ENCODE measurements at places on chromosomes 3 and 15.

GRCh38 chr3:158086361-158086760, 19.9 kb downstream of the SHOX2 start:
- no peaks in the 10 kb centered on the region for H3K36me3 ChIP-seq
- no peak for DNase-seq
- H3K4me1 ChIP-seq: no peaks in the 10 kb centered on the region
- no peak overlapping the region for H3K27ac ChIP-seq

GRCh38 chr3:145842294-145842902, 318.6 kb downstream of the PLOD2 start:
- DNase-seq: no peak
- no peak overlapping the region for H3K27ac ChIP-seq
- no peaks in the 10 kb centered on the region for H3K27me3 ChIP-seq
- no peaks in the 10 kb centered on the region for H3K4me1 ChIP-seq
- H3K36me3 ChIP-seq: no peaks in the 10 kb centered on the region

GRCh38 chr15:29364426-29365078, 94.9 kb upstream of the NSMCE3 start:
- peaks cover 2% of the 10 kb centered on the region for H3K27me3 ChIP-seq
- DNase-seq: no peak
- no peaks in the 10 kb centered on the region for H3K4me1 ChIP-seq
- no peak overlapping the region for H3K4me3 ChIP-seq
- no peak overlapping the region for H3K27ac ChIP-seq

- no peak for DNase-seq
- no peaks in the 10 kb centered on the region for H3K36me3 ChIP-seq
- no peak overlapping the region for H3K27ac ChIP-seq
- H3K4me1 ChIP-seq: no peaks in the 10 kb centered on the region
These were observed 298.5 kb upstream of the MME start for GRCh38 chr3:154781595-154781994.

- H3K27ac ChIP-seq: no peak overlapping the region
- H3K27me3 ChIP-seq: no peaks in the 10 kb centered on the region
- H3K4me1 ChIP-seq: no peaks in the 10 kb centered on the region
- no peak for DNase-seq
- H3K36me3 ChIP-seq: no peaks in the 10 kb centered on the region
- no peak overlapping the region for H3K4me3 ChIP-seq
These were observed 410.6 kb downstream of the RAP2B start for GRCh38 chr3:153572654-153573053.

DNA sequence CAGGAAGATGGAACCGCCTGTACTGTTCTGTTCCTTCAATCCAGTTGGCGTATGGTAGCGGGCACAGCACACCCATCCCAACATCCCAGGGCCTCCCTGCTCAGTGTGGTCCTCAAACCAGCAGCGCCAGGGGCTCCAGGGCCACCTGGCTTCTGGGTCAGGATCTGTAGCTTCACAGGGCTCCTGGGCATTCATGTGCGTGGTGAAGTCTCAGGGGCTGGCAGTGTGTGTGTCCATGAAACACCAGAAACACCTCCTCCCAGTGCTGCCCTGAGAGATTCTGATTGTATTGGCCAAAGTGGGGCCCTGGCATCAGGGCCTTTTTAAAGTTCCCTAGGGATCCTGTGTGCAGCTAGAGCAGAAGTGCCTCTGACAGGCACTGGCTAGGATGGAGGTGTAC, 42.1 kb downstream of the ABTB1 start:
- no peak overlapping the region for H3K4me3 ChIP-seq
- peaks cover 1% of the 10 kb centered on the region for H3K27me3 ChIP-seq
- no peaks in the 10 kb centered on the region for H3K36me3 ChIP-seq
- no peak for DNase-seq

DNA sequence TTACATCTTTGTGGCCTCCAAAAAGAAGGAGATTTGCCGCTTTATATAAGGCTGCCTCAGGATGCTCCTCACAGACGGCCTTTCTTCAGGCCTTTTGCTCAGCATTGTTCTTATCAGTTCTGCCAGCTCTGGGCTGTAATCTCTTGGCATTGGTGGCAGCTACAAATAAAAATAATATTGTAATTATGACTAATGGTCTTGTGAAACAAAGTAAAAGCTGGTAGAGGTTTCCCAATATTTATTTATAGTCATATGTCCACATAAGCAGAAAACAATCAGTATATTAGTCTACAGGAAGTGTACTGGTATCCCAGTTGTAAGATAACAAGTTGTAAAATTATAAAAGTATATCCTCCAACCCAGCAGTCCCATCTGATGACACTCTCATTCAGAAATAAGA, 7.3 kb downstream of the NEK4 start:
- no peak overlapping the region for H3K4me3 ChIP-seq
- peaks cover 7% of the 10 kb centered on the region for H3K4me1 ChIP-seq
- no peaks in the 10 kb centered on the region for H3K27me3 ChIP-seq
- DNase-seq: no peak
- peaks cover 38% of the 10 kb centered on the region for H3K36me3 ChIP-seq

GRCh38 chr3:83039422-83039821, 1278.0 kb upstream of the GBE1 start:
- H3K36me3 ChIP-seq: no peaks in the 10 kb centered on the region
- H3K4me1 ChIP-seq: no peaks in the 10 kb centered on the region
- no peak overlapping the region for H3K4me3 ChIP-seq
- no peak for DNase-seq
- H3K27me3 ChIP-seq: no peaks in the 10 kb centered on the region

DNA sequence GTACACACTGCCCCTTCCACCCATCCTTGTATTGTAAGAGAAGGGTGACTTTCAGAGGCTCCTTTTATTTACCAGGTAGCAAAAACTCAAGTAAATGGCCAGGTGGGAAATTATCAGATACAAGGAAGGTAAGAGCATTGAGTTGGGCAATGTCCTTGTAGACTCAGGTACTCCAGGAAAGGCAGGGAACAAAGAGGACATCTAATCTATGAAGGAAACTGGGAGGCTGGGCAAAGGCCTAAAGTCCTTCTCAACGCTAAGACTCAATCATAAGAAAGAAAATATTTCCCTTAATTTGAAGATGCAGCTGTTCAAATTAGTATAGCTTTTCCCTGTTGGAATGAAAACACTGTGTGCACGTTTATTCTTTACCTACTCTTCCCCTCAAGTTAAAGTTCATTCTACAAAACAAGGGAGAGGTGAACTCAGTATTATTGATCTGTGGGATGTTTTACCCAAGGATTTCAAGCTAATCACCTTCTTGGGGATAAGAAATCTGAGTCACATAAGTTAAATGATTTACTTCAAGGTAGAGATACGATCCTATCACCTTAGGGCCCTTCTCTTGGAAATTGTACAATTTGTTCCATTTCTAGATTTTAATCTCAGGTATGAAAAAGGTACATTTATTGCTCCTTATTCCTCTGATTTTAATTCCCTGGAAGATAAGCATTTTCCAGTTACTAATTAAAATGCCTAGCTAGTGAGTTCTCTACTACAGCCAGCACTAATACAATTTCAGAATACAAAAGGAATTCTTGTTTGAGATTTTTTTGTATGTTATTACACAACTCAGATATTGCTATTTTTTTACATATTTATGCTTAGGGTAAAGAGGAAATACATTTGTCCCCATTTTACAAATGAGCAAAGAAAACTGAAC, 80.6 kb downstream of the PLD1 start:
- H3K27ac ChIP-seq: no peak overlapping the region
- no peaks in the 10 kb centered on the region for H3K4me1 ChIP-seq
- peaks cover 4% of the 10 kb centered on the region for H3K27me3 ChIP-seq
- H3K4me3 ChIP-seq: no peak overlapping the region

- H3K27ac ChIP-seq: no peak overlapping the region
- H3K27me3 ChIP-seq: peaks cover 32% of the 10 kb centered on the region
- H3K4me3 ChIP-seq: no peak overlapping the region
- no peaks in the 10 kb centered on the region for H3K36me3 ChIP-seq
- no peak for DNase-seq
These were observed 12.7 kb downstream of the SLC6A20 start for GRCh38 chr3:45783667-45784066.

- H3K36me3 ChIP-seq: no peaks in the 10 kb centered on the region
- H3K4me1 ChIP-seq: no peaks in the 10 kb centered on the region
- H3K27ac ChIP-seq: no peak overlapping the region
- H3K4me3 ChIP-seq: no peak overlapping the region
- H3K27me3 ChIP-seq: peaks cover 2% of the 10 kb centered on the region
These were observed 321.6 kb downstream of the THSD4 start for GRCh38 chr15:71436854-71437253.

GRCh38 chr3:71219744-71220638, 363.5 kb downstream of the FOXP1 start:
- H3K4me1 ChIP-seq: peaks cover 16% of the 10 kb centered on the region
- no peak overlapping the region for H3K27ac ChIP-seq
- peak; percentile 28 for DNase-seq
- peaks cover 10% of the 10 kb centered on the region for H3K36me3 ChIP-seq
- peaks cover 32% of the 10 kb centered on the region for H3K27me3 ChIP-seq

GRCh38 chr3:37994639-37994972, 4.0 kb downstream of the VILL start:
- peaks cover 4% of the 10 kb centered on the region for H3K27me3 ChIP-seq
- H3K36me3 ChIP-seq: peaks cover 13% of the 10 kb centered on the region
- no peak for DNase-seq
- peaks cover 58% of the 10 kb centered on the region for H3K4me1 ChIP-seq

- no peak overlapping the region for H3K27ac ChIP-seq
- H3K27me3 ChIP-seq: no peaks in the 10 kb centered on the region
- no peak overlapping the region for H3K4me3 ChIP-seq
These were observed 20.3 kb downstream of the CSRNP1 start for GRCh38 chr3:39133093-39133490.

GRCh38 chr3:17232442-17232841, 347.7 kb downstream of the PLCL2 start:
- H3K27me3 ChIP-seq: no peaks in the 10 kb centered on the region
- H3K27ac ChIP-seq: no peak overlapping the region
- H3K4me1 ChIP-seq: peaks cover 13% of the 10 kb centered on the region
- no peak overlapping the region for H3K4me3 ChIP-seq
- no peak for DNase-seq
- H3K36me3 ChIP-seq: no peaks in the 10 kb centered on the region

DNA sequence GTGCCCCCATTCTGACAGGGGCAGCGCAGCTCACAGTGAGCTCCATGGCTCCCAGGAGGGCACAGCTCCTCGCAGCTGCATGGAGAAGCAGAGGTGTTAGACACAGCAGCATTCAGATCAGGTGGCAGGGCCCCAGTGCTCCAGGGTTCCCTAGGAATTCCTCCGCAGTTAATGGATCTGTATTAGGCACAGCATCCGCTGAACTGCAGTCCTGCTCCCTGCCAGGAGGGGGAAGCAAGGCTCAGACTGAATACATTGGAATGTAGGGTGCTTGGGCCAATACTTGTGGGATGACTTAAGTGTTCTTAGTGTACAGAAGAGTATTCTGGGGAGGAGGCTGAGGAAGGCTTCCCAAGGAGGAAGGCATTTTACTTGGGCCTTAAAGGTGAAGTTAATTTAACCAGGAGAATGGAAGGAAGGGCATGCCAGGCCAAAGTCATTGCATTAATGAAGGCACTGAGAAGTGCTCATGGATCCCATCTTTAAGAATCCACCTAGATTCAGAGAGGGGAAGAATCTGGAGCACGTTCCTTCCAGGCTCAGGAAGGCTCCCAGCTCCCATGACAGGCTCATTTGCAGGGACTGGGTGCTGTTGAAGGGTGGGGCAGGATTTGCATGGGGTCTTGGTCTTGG, 111.6 kb downstream of the RAB11A start:
- H3K36me3 ChIP-seq: no peaks in the 10 kb centered on the region
- no peaks in the 10 kb centered on the region for H3K4me1 ChIP-seq
- H3K27ac ChIP-seq: no peak overlapping the region
- peak overlapping the region; percentile 16 for H3K4me3 ChIP-seq

- H3K27me3 ChIP-seq: no peaks in the 10 kb centered on the region
- DNase-seq: no peak
- no peak overlapping the region for H3K27ac ChIP-seq
These were observed 705.9 kb downstream of the PDCD6IP start for GRCh38 chr3:34504366-34504765.

- no peak overlapping the region for H3K27ac ChIP-seq
- no peaks in the 10 kb centered on the region for H3K4me1 ChIP-seq
- no peak for DNase-seq
- H3K36me3 ChIP-seq: no peaks in the 10 kb centered on the region
- no peak overlapping the region for H3K4me3 ChIP-seq
- H3K27me3 ChIP-seq: no peaks in the 10 kb centered on the region
These were observed 565.4 kb downstream of the ROBO2 start for GRCh38 chr3:77605308-77605707.

GRCh38 chr3:151557068-151557840, 96.4 kb upstream of the IGSF10 start:
- H3K27ac ChIP-seq: no peak overlapping the region
- H3K4me1 ChIP-seq: no peaks in the 10 kb centered on the region
- H3K27me3 ChIP-seq: no peaks in the 10 kb centered on the region
- no peak overlapping the region for H3K4me3 ChIP-seq

DNA sequence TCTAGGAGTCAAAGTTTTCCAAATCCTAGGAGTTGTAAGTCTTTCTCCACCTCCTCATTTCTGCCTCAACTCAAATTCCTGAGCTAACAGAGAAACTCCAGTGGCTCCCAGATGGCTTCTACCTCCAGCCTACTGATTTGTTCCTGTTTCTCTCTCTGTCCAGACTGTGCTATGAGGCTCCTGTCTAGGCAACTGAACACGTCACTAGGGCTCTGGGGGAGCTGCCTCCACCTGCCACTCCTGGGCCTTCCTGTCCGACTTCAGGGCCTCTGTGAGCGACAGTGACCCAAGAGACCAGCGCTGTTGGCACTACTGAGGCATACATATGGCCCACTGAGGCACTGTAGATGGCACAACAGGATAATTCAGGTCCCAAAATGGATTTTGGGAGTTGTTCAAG, 71.4 kb downstream of the EXOG start:
- no peak for DNase-seq
- H3K36me3 ChIP-seq: no peaks in the 10 kb centered on the region
- H3K4me3 ChIP-seq: no peak overlapping the region
- no peak overlapping the region for H3K27ac ChIP-seq
- H3K4me1 ChIP-seq: no peaks in the 10 kb centered on the region
